AG08396 (cell line): ENCODE measurements at places on chromosomes 6 and 20.

- no peak for DNase-seq
These were observed 135.0 kb upstream of the CCDC28A start for GRCh38 chr6:138638604-138639003.

DNA sequence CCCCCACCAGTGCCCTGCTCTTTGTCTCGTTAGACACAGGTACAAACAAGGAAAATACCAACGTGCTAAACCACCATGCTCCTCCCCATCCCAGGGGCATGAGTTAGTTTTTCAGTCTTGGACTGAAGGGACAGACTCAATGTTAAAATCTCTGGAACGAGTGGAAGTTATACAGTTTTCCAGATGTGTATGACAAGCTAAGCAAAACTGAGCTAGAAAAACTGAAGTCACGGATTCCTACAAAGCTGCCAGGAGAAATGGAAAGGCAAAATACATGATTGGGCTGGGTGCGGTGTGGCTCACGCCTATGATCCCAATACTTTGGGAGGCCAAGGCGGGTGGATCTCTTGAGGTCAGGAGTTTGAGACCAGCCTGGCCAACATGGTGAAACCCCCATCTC is 34.3 kb upstream of the QKI start:
- DNase-seq: no peak

DNA sequence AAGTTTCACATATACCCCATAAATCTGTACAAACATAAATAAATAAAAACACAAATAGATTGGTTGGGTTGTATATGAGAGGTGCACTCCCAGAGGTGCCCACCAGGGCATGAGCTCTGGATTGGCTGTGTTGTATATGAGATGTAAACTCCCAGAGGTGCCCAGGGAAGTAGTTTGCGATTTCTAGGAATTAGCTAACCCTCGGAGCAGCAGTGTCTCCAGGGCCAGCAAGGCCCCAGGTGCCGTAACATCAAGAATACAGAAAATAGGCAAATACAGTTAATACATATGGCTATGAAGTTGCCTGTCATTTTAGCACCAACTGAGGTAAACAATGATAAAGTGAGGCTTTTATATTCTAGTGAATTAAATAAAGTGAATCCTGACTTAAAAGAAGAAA is 5.4 kb upstream of the GINM1 start:
- peak; percentile 23 for DNase-seq

GRCh38 chr6:30712441-30712945 is 4.6 kb downstream of the MDC1 start:
- no peak for DNase-seq

DNA sequence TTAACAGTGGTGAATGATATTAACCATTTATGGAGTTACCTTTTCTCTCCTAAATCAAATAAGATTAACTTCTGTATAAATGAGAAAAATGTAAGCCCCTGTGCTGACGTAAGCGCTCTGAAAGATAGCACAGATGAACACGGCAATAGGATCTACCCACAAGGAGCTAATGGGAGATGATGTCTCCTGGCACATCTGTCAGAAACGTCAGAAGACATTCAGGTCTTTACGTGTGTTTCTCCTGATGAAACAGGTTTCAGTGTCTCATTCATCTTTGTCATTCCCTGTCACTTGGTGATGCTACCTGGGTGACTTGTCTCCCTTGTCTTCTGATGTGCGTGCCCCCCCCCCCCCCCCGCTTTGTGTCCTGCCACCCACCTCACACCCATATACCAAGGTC is 189.7 kb downstream of the DTNBP1 start:
- no peak for DNase-seq

- no peak for DNase-seq
These were observed 46.2 kb downstream of the HACE1 start for GRCh38 chr6:104813552-104813951.

GRCh38 chr6:161395716-161396231 is 121.9 kb upstream of the AGPAT4 start:
- DNase-seq: no peak

GRCh38 chr6:105977934-105978504 is 108.1 kb upstream of the PRDM1 start:
- no peak for DNase-seq

- peak; percentile 26 for DNase-seq
These were observed 955.2 kb upstream of the EYS start for GRCh38 chr6:66662196-66662595.

DNA sequence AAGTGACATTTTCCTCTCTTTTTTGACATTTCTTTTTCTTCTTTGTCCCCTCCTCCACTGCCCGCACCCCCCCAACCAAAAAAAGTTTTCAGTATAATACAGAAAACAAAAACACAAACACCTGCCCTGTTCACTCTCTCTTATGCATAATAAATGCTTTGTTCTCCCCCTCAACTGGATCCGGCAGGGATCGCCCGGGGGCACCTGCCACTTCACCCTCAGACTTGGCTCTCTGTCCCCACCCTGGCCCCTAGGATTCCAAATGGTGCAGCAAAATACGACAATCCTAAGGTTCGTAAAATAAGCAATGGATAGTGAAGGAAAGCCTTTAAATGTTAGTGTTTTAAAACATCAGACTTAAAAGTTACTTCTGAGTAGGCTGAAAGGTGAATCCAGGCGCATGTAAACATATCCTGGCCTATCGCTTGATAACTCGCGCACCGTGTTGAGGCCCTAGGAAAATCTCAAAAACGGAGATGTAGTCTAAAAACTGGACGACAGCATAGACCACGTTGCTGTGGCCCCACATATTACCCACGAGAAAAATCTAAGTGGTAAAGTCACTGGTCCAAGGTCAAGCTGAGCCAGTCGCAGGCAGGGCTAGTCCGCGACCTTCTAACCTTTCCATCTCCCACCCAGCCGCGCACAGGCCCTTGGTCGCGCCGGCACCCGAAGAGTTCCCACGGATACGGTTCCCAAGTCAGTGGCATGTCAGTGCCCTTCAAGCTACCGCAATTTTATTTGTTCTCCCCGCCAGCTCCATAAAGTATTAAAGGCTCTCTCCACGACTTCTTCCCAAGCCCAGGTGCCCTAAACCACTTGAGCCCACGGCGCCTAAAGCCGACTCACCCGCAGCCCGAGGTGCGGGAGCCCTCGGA is 130.8 kb downstream of the OGFRL1 start:
- DNase-seq: no peak

- no peak for DNase-seq
These were observed 54.0 kb downstream of the TRAF3IP2 start for GRCh38 chr6:111551521-111552231.

- DNase-seq: no peak
These were observed 528.6 kb downstream of the PRKN start for GRCh38 chr6:162198925-162199324.

DNA sequence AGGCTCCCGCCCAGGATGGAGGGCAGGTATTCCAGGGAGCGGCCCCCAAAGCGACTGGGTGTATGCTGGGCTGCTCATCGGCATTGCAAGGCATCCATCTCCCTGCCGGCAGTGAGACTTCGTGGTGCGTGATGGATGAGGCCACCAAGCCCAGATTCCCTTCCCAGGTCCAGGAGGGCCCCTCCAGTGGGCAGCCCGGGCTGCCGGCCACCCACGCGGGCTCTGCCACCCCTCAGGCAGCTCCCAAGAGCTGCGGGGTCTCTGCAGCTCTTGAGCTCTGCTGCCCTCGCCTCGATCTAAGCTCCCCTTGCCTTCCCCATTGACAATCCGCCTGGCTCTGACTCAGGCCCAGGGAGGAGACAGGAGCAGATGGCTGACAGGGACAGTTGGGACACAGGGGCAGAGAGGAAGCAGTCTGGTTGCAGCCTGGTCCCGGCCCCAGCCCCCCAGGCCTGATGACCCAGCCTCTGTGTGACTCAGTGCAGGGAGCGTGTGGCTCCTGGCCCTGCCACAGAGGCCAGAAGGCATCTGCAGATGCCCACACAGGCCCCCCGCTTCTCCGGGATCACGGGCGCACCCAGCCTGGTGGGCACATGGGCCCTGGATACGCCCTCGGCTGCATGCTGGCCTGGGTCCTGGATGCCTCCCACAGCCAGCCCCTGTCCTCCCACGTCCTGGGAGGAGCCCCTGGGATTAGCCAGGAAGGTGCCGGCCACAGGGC is 33.0 kb downstream of the SLCO4A1 start:
- DNase-seq: no peak

- peak; percentile 29 for DNase-seq
These were observed 38.7 kb downstream of the RGS17 start for GRCh38 chr6:153092082-153093013.

- no peak for DNase-seq
These were observed 255.0 kb downstream of the DLL1 start for GRCh38 chr6:170035901-170036304.

DNA sequence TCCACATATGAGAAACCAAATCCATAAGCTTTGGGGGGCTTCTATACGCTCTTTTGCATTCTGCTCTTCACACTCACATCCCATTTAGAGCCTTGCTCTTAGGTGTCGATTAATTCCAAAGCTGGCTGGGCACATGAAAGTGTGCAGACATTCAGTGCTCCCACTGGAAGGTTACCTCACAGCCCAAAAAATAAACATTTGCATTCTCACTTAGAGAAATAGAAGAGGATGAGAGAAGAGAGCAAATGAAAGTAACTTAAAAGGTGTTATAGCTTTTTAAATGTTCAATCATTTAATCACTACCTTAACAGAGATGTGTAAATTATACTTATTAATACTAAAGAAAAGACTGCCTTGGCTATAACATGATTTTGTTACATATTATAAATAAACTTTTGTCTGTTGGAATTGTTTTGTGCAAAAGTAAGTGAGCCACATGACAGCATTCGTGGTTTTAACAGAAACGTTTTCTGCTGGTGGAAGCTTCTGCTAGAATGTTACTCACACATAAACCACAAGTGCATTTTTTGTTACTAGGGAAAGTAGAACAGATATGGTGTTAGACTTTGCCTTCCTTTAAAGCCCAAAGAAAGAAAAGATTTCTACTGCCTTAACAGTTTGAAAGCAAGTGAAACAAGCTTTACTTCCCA is 116.7 kb downstream of the SIM1 start:
- no peak for DNase-seq

DNA sequence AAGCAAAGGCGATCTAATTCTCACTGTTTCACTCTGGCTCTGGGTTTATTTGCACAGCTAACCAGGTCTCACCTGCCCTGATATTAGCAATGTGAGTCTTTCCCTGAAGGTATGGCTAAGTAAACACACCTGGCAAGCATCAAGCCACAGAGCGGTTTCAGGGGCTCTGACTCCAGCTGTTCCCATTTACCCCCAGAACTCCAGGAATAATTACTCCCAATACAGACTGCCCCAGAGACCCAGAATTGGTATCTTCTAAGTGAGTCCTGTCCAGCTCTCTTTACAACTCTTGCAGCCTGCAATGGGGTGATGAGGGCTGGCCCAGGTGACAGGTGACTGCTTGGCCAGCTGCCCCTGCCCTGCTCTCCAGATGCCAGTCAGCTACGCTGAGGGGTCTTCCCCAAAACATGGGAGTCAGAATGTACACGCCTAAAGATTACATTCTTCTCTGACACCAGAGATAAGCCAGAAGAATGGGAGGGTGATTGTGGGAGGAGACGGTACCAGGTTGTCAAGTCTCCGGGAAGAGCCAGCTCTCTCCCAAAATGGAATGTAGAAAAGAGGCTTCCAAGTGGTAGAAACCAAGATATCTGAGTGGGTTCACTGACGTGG is 4.9 kb upstream of the LRRN4 start:
- DNase-seq: no peak

GRCh38 chr20:5918856-5919625 is 31.3 kb downstream of the TRMT6 start:
- DNase-seq: peak; percentile 35

- no peak for DNase-seq
These were observed 12.5 kb downstream of the VSTM2L start for GRCh38 chr20:37915434-37915787.

DNA sequence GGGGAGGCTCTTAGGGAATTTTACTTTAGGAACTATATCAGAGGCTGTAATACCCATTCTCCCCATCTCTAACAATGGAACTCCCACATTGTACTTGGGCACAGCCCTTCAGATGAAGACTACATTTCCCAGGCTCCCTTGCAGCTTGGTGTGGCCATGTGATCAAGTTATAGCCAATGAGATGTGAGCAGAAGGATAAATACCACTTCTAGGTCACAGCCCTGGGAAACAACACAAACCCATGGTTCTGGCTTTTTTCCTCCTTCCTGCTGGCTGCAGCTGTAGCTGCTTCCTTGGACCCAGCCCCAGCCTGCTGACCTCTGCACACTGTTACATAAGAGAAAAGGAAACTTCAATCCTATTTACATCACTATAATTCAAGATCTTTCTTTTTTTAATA is 445.9 kb upstream of the JARID2 start:
- peak; percentile 61 for DNase-seq

GRCh38 chr6:2734488-2735166 is 16.1 kb downstream of the MYLK4 start:
- no peak for DNase-seq

DNA sequence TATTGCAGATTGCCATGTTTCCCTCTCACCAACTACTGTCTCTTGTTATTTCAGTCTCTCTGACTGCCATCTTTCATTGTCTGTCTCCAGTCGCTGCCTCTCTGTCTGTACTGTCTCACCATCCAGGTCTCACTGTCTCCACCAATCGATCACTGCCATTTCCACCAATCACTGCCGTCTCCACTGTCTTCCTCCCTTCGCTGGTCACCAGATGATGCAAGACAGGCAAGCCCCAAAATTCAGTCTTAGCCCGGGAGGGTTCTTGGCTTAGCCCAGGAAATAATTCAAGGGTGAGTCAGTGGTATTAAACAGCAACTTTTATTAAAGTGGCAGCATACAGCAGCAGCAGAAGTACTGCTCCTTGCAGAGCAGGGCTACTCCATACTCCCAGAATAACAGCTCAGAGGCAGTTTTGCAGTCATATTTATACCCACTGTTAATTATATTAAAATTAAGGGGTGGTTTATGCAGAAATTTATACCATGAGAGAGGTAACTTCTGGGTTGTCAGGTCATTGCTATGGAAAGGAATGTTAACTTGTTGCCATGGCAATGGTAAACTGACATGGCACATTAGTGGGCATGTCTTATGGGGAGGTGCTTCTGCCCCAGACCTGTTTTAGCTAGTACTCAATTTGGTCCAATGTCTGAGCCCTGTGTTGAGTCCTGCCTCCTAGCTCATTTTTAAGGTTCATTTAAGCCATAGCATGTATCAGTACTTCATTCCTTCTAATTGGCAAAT is 23.0 kb upstream of the ECHDC1 start:
- peak; percentile 91 for DNase-seq

- peak; percentile 90 for DNase-seq
These were observed 35.3 kb downstream of the FOXP4 start for GRCh38 chr6:41581381-41581991.

DNA sequence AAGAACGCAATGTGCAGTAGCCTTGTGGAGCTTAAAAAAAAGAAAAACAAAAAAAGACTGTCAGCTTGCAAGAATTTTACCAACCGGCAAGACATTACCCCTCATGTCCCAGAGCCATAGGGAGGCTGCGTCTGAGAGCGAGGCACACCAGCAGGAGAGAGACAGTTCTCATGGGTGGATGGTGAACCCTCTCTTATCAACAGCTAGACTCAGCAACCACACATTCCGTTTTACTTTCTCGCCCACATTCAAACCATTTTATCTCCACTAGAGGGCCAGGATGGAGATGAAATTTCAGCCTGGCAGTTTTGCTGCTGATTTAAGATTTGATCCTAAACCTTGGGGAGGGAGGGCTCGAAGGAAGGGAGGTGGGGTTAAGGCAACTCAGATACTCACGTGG is 247.0 kb downstream of the ATXN1 start:
- peak; percentile 46 for DNase-seq
